GM12892 (cell line): ENCODE measurements at places on chromosomes 5 and 9.

GRCh38 chr9:126123927-126124326 lies 202.7 kb upstream of the MVB12B start:
- no peak for DNase-seq

GRCh38 chr5:105687493-105687892 lies 1983.2 kb downstream of the EFNA5 start:
- no peak for DNase-seq

DNA sequence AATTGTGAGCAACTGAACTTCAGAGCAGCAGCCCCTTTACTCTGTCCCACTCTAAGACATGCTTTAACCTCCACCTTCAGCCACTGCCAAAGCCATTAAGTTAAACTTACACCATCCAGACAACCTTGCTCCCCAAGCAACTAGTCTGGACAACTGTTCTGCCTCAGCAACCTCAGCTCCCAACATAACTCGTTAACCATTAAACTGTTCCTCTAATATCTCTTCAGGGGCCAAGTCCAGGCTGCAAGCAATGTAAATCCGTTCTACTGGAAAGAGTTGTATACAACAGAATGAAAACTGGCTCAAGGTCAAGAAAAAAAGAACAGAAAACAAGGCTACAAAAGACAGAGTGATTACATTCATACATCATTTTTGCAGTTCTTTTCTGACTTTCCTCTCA lies 131.7 kb upstream of the TARS1 start:
- no peak for DNase-seq

GRCh38 chr9:35501946-35502345 lies 12.0 kb downstream of the RUSC2 start:
- DNase-seq: no peak

DNA sequence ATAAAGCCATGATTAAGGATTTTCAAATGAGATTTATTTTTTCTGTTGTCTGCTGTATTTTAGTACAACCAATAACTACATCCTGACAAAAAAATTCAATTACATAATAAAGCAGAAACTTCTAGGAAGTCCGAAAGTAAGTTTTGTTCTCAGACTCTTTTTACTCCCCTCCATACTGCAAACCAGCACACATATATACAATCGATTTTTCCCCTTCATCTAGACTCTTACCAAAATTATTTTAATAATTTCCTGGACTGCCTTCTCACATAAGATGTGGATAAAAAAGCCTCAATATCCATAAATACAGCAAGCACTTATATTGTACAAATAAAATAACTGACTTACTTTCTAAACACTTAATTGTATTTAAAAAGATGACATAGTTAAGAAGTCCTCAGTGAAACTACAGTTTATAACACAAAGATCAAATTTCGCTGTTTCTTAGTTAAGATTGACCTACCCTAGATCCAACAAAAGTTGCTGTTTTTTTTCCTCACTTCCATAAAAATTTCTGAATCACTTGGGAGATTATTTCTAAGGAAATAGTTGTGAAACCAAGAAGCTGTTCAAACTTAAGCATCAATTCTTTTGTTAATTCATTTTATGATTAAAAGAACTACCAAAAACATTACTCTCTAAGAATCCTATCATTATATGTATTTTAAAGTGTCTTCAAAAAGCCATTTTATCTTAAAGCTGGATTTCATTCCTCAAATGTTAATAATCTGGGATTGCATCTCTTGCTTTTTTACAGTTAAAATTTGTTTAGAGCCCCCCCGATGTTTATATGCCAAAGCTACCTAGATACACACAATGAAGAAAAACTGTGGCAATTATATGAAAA lies 74.7 kb upstream of the IFNE start:
- no peak for DNase-seq
